Transverse colon (tissue), 4 donors: ENCODE measurements at places on chromosomes 1 and 21. TPM values are rescaled to one million over a fixed set of nuclear protein-coding genes. Genes with fewer than 3 reads are reported as not detected.

- DNase-seq = no peak
- H3K27me3 ChIP-seq = peaks cover 13% of the 10 kb centered on the region
- H3K27ac ChIP-seq = no peak overlapping the region
- H3K4me1 ChIP-seq = peaks cover 14% of the 10 kb centered on the region
- H3K36me3 ChIP-seq = no peaks in the 10 kb centered on the region
- no peak overlapping the region for H3K4me3 ChIP-seq
Measured at GRCh38 chr1:40310983-40311642, 6.0 kb downstream of the COL9A2 start.

GRCh38 chr1:30305061-30305460 lies 418.3 kb downstream of the MATN1 start:
- H3K4me1 ChIP-seq = no peaks in the 10 kb centered on the region
- H3K4me3 ChIP-seq = no peak overlapping the region
- H3K27ac ChIP-seq = no peak overlapping the region

GRCh38 chr1:154342836-154343472 lies 17.6 kb downstream of the ATP8B2 start:
- H3K27ac ChIP-seq = peak overlapping the region; percentile 32
- H3K4me1 ChIP-seq = no peaks in the 10 kb centered on the region
- H3K36me3 ChIP-seq = no peaks in the 10 kb centered on the region
- peak; percentile 61 for DNase-seq

- no peaks in the 10 kb centered on the region for H3K36me3 ChIP-seq
- H3K27me3 ChIP-seq = peaks cover 6% of the 10 kb centered on the region
- H3K27ac ChIP-seq = no peak overlapping the region
- H3K4me1 ChIP-seq = no peaks in the 10 kb centered on the region
Measured at GRCh38 chr1:147723691-147724323, 36.6 kb downstream of the GJA5 start.

DNA sequence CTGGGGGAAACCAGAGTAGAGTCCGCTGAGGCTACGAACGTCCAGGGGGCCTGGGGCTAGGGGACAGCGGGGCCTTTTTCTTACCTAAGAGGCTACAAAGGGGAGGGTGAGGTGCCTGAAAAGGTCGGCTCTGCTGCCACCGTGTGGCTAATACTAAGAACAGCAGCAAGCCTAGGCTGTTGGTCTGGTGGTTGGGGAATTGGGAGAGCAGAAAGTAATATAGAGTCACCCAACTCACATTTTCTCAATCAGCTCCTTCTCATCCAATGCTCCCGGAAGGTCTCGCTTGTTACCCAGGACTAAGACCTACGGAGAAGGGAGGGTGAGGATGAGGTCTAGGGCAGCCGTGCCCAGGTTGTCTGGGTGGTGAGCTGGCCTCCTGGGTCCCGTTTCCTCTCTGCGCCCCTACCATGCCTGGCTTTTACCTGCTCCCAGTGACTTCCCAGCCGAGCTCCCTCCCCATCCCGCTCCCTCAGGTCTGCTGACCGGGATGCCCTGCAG lies 9.3 kb downstream of the ARL8A start:
- peaks cover 2% of the 10 kb centered on the region for H3K36me3 ChIP-seq
- H3K4me3 ChIP-seq = no peak overlapping the region
- no peaks in the 10 kb centered on the region for H3K27me3 ChIP-seq

DNA sequence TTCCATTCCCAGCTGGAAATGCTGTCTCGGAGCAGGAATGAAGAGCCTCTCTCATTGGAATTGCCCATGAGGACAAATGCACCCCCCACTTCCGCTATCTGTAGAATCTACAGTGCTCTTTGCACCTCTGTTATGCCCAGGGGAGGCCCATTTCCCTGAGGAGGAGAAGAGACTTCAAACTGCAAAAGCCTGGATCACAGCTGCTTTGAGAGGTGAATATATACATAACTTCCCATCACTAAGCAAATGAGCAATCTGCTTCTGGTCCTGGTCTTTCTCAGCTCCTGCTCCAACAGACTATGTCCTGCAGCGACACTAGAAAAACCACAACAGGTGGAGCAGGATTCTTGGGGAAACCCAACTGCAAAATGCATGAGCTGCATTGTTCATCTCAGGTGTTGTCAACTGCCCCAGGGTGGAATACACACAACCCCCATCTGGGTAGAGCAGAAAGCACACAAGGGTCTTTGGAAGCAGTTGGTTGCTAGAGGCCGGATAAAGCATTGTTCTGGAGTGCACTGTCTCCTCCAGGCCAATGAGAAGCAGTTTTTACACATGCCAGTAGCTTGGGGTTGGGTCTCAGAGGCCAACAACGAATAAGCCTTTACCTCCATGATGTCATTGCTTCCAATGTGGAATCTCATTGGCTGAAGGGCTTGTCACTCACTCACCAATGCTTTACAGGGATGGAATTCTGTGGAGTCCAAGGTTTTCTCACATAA lies 67.7 kb upstream of the RAB4A start:
- H3K27me3 ChIP-seq = no peaks in the 10 kb centered on the region
- H3K27ac ChIP-seq = no peak overlapping the region
- H3K4me3 ChIP-seq = no peak overlapping the region

- peak; percentile 45 for DNase-seq
- H3K27me3 ChIP-seq = no peaks in the 10 kb centered on the region
- H3K27ac ChIP-seq = no peak overlapping the region
- H3K4me1 ChIP-seq = no peaks in the 10 kb centered on the region
Measured at GRCh38 chr21:23968722-23969647, 1638.3 kb downstream of the MRPL39 start.

DNA sequence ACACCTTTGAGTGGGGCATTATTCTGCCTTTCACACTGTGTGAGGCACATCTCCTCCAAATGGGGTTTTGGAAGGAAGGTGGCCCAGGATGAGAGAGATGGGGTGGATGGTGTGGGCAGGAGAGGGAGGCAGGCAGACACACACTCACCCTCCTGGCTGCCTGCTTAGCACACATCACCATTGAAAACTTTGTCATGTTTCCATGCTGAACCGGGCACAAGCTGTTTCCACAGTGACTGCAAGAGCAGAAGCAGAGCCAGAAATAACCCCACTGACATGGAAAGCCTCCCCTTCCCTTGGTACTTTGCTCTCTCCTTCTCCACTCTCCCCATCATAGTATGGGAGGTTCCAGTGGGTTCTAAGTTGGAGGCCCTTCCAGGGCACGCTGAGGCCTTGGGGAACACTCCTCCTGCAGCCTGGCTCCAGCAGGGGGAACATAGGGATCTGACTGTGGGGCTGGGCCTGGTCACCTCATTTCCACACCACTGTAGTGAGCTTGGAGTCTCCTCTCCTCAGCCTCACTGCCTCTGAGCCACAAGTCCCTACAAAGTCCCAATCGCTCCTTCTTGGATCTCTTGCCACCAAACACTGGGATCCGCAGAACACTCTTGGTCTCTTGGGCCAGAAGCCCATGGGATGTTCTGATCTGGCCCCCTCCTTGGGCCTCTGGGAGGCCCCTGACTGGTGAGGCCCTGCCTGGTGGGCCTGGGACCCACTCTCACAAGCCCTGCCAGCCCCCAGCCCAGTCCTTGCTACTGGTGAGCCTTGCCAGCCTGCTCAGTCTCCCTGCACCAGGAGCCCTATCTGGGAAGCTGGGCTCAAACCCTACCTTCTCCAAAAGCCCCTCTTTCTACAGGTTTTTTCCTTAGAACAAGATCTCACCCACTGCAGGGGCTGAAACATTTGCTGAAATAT lies 163.0 kb upstream of the EDN2 start:
- no peak overlapping the region for H3K4me3 ChIP-seq
- peak; percentile 2 for DNase-seq
- H3K27me3 ChIP-seq = no peaks in the 10 kb centered on the region
- H3K36me3 ChIP-seq = no peaks in the 10 kb centered on the region

GRCh38 chr1:21894034-21894881 lies 42.9 kb downstream of the HSPG2 start:
- peak overlapping the region; percentile 94 for H3K27ac ChIP-seq
- H3K36me3 ChIP-seq = peaks cover 10% of the 10 kb centered on the region
- no peak for DNase-seq
- no peak overlapping the region for H3K4me3 ChIP-seq
- H3K4me1 ChIP-seq = peaks cover 40% of the 10 kb centered on the region

DNA sequence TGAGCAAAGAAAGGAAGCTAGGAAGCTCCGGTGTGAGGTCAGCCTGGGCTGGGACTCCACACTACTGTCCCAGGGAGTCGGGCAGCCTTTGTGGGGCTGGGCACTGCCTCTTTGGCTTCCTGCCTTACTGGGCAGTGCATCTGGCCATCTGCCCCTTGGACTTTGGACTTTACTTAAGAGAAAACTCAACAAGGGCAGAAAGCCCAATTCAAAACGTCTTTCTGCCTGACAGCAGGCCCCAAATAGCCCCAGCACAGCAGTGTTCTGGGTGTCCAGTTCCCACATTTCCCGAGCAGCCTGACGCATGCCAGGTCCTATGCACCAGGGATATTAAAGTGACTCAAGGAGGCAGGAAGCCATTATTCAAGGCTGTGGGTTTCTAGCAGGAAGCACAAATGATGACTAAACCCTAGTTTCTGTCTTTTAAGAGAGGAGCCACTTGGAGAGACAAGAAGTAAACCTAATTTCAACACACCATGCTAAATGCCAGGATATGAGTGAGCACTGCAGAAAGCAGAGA lies 37.9 kb upstream of the EDEM3 start:
- H3K36me3 ChIP-seq = no peaks in the 10 kb centered on the region
- H3K4me3 ChIP-seq = no peak overlapping the region
- DNase-seq = peak; percentile 74
- H3K4me1 ChIP-seq = peaks cover 33% of the 10 kb centered on the region

DNA sequence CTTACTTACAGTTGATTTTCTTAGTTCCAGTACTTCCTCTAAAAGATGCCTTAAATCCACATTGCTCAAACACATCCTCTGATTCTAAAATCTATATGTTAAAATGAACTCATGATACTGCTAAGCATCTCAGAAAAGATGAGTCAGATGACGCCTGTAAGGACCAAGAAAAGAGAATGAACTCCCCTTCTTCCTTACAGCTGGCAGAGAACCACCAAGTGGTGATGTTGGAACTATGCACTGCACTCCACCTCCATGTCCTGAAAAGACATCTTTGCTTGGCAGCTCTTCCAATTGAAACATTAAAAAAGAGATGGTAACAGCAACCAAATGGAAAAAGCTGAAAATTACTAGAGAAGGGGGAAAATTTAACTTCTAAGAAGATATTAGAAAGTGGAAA lies 648.8 kb downstream of the PTPRC start:
- H3K36me3 ChIP-seq = no peaks in the 10 kb centered on the region
- no peak overlapping the region for H3K27ac ChIP-seq
- H3K4me1 ChIP-seq = no peaks in the 10 kb centered on the region
- H3K27me3 ChIP-seq = no peaks in the 10 kb centered on the region

DNA sequence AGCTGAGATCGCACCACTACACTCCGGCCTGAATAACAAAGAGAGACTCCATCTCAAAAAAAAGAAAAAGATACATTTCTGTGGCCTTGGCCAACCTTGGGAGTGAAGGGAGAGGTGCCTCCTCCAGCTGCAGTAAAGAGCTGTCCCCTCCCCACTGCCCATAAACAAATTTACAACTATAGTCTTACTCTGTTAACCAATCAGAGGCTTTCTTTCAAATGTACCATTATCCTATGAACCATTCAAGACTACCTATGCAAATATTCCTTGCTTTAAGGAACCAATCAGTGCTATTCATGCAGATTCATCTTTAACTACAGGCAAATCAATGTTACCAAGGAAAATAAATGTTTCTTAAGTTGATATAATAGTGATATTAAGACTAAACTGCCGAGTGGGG lies 1.0 kb downstream of the CELA2B start:
- H3K27me3 ChIP-seq = no peaks in the 10 kb centered on the region
- no peak overlapping the region for H3K27ac ChIP-seq
- no peaks in the 10 kb centered on the region for H3K4me1 ChIP-seq

DNA sequence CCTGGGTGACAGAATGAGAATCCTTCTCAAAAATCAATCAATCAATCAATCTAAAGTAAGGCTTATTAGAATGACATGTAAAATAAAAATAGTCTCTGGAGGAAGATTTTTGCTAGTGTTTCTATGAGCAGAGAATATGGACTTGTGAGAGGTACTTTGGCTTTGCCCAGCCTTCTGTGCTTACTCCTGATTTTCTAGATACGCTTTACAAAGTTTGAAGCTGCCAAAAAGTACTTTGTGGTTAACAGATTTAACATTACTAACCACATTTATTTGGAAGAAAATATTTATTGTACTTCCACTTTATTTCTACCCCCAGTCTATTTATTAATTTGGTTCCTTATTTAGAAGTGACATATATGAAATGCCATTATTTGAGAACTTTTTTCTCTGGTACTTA lies 41.0 kb downstream of the CEP350 start:
- H3K27me3 ChIP-seq = no peaks in the 10 kb centered on the region
- no peaks in the 10 kb centered on the region for H3K4me1 ChIP-seq
- no peak overlapping the region for H3K4me3 ChIP-seq

DNA sequence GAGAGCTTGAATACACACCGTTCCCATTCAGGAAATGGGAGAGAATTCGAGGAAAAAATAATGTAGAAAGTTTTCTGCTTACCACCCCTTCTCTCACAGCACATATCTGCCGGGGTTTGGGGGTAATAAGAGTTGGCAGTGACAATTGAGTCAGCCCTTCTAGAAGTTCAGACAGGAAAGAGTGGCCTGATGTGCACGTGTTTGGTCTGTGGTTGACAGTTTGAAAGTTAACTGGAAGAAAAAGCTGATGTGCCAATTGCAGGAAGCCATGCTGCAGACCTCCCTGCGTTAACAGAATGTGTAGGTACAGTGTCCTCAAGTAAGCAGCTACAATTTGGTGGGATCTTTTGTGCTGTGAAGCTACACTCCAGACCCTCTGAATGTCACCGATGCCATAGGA lies 50.9 kb downstream of the DHX9 start:
- H3K36me3 ChIP-seq = no peaks in the 10 kb centered on the region
- H3K27me3 ChIP-seq = no peaks in the 10 kb centered on the region
- no peak overlapping the region for H3K4me3 ChIP-seq
- DNase-seq = no peak
- H3K4me1 ChIP-seq = no peaks in the 10 kb centered on the region

DNA sequence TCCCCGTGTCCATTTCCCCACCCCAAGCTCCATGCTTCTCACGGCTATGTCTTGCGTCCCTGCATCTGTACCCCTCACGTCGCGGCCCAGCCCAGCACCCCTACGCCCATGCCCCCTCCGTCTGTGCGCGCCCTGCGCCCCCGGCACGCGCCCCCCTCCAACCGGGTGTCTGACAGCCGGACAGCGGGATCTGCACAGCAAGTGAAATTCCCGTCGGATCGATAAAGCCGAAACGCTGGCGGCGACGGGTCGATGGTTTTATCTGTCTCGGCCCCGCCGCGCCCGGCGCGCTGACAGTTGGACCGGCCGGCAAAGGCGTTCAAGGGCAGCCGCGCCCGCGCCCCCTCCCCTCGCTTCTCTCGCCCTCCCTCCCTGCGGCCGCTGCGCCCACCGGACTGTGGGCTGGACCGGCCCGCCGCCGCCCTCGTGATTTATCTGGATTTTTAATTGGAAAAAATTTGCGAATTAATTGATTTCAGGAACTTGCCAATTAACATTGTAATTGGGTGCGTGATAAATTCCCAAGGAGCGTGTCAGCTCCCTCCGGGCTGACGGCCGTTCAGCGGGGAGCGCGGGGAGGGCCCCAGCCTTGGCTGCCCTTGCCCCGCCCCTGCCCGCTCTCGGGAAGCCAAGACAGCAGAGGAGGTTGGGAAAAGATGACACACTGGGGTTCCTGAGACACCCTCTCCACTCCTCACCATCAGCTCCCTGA lies 57.1 kb downstream of the TMEM53 start:
- no peaks in the 10 kb centered on the region for H3K4me1 ChIP-seq
- H3K27me3 ChIP-seq = peaks cover 19% of the 10 kb centered on the region
- no peak overlapping the region for H3K27ac ChIP-seq
- H3K4me3 ChIP-seq = peak overlapping the region; percentile 31
- no peaks in the 10 kb centered on the region for H3K36me3 ChIP-seq

Gene TMPRSS15
- not detected for total RNA-seq

Gene CRTC2
- total RNA-seq = 25.1 TPM

Gene APP
- 616 TPM for total RNA-seq

Gene CYB561D1
- total RNA-seq = 10.5 TPM

Gene FAM110D
- total RNA-seq = 0.82 TPM

Gene ARHGEF10L
- 326 TPM for total RNA-seq

Gene MPZL1
- total RNA-seq = 32.9 TPM

Gene IGSF21
- total RNA-seq = not detected
